ENCODE measurements at places on chromosomes 12 and 14.

- no peak for DNase-seq
These were observed 15.8 kb upstream of the OAS2 start for GRCh38 chr12:112962561-112962960.

DNA sequence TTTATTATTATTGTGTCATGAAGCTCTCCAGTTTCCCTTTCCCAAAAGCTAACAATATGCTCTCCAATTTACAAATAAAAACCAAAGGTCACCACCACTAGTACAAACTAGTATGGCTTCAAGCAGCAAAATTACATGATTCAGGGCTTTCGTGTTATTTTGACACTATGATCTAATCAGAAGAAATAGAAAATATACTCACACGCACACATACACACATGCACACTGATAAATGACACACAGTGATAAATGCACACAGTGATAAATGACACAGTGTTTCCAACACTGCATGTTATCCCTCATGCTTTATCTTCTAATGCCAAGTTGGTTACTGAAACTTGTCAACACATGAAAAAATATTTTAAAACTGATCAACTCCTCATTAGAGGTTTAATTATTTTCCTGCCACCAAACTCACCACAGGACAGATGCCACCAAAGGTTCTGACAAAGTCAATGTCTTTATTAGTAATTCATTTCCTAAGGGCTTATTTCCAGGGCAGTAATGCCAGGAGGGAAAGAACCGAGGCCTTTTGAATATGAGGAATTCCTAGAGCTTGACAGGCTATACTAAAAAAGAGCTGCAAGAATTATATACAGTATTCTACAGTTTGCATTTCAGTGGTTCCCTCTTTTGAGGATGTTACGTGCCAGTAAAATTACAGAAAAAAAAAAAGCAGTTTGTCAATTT lies 82.4 kb downstream of the PPP2R5E start:
- DNase-seq = no peak

DNA sequence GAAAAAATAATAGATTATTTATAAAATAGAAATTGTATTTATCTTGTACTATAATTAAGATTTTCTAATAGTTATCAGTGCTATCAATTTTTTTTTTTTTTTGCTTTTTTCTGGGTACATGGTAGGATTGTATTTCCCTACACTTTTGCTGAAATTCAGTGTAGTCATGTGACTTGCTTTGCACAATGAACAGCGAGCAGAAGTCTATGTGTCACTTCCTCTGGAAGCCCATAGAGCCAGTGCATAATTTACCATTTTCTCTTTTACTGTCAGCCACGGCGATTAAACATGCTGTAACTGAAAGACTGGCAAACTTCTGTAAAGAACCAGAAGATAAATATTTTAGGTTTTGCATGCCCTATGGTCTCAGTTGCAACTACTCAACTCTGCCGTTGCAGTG lies 80.8 kb upstream of the PPP1R12A start:
- DNase-seq = no peak

GRCh38 chr14:28762955-28763326 lies 3.6 kb upstream of the FOXG1 start:
- DNase-seq = no peak

GRCh38 chr12:66804563-66804974 lies 125.7 kb upstream of the GRIP1 start:
- no peak for DNase-seq

- DNase-seq = no peak
These were observed 9.7 kb downstream of the MMAB start for GRCh38 chr12:109563291-109564284.

DNA sequence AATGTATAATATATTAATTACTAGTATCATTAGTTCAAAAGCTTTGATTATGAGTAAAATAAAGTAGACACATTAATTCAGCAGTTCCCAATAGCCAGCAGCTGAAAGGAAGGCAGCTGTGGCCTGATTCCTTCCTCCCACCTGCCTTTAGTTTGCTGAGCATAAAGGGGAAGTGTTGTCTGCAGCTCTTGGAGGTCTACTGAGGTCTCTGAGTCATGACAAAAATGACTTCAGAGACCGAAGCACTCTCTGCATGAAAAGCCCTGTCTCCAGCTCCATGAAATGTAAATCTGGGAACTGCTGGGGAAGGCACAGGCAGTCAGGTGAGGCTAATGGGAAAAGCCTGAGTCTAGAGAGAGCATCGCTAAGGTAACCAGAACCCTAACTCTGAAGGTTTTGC lies 165.4 kb downstream of the NRXN3 start:
- no peak for DNase-seq

GRCh38 chr12:27534060-27534764 lies 10.2 kb downstream of the PPFIBP1 start:
- no peak for DNase-seq

GRCh38 chr14:72699852-72700257 lies 194.0 kb downstream of the DPF3 start:
- no peak for DNase-seq

- DNase-seq = no peak
These were observed 8.3 kb downstream of the FICD start for GRCh38 chr12:108523365-108523764.
